ENCODE measurements at places on chromosomes 3 and 15.

- DNase-seq, result no peak
Measured at GRCh38 chr3:177377166-177377565, 179.9 kb upstream of the TBL1XR1 start.

GRCh38 chr15:85094685-85095084, 113.0 kb downstream of the PDE8A start:
- DNase-seq, result peak; percentile 42

- no peak for DNase-seq
Measured at GRCh38 chr15:79455361-79455760, 23.2 kb downstream of the MINAR1 start.

- DNase-seq, result peak; percentile 75
Measured at GRCh38 chr3:4656059-4656458, 162.9 kb downstream of the ITPR1 start.
